AG08395 (cell line): ENCODE measurements at places on chromosomes 6 and 20.

- DNase-seq = no peak
These were observed 41.3 kb downstream of the CDH26 start for GRCh38 chr20:59999502-59999901.

DNA sequence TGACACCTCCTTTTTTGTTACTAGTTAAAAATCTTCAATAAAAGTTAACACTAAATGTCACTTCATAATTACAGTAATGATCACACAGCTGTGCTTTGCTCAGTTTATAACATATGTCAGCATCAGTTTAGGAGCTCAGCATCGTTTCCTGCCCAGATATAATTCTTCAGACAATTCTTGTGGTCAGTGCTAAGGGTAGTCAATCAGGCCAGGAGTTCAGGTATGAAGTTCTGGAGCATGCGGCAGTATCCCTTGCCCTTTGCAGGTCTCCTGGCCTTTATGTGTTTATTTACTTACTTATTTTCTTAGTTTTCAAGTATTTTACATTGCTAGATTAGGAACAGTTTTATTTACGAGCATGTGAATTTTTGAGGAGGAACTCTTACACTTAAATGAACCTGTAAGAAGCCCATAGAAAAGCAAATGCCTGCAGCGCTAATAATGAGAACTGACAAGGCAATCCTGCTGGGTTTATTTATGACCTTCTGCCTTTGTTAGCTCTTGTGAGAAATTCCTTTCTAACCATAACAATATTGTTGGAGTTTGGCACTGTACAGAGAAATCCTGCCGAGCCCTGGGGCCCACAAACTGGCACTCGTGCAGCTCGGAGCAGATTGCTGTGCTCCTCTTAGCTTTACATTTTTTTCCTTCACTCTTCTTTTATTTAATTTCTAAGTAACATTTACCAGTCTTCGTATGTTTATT lies 252.8 kb downstream of the TMEM242 start:
- peak; percentile 40 for DNase-seq

- no peak for DNase-seq
These were observed 38.8 kb downstream of the ADNP start for GRCh38 chr20:50892394-50892793.

GRCh38 chr6:17869753-17870050 lies 117.7 kb downstream of the KIF13A start:
- no peak for DNase-seq

DNA sequence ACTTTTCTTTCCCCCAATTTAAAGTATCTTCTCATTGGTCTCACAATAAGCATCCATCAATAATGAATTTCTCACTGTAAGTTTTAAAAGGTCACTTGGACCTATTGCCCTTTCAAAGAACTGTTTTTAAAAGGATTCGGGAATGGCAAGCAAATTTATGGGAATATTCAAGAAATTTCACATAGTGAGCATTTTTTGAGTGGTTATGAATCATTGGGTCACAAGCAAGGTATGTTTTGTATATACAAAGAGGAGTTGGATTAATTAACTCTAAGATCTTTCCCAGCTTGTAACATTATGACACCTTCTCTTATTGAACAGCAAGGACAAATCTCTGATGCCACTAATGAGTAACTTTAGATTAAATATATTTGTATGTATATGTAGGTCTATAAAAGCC lies 165.0 kb downstream of the MOXD1 start:
- no peak for DNase-seq

DNA sequence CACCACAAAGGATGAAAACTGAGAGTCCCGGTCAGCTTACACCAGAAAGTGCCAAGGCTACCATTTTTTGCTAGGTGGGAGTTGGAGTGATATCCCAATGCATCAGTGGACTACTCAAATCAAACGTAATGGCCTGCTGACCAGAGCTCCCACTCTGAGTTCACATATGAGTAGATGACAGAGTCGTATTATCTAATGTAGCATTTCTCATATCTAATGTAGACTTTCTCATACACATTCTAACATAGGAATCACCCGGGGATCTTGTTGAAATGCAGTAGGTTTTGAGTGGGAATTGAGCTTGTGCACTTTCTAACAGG lies 38.4 kb upstream of the FUCA2 start:
- no peak for DNase-seq

DNA sequence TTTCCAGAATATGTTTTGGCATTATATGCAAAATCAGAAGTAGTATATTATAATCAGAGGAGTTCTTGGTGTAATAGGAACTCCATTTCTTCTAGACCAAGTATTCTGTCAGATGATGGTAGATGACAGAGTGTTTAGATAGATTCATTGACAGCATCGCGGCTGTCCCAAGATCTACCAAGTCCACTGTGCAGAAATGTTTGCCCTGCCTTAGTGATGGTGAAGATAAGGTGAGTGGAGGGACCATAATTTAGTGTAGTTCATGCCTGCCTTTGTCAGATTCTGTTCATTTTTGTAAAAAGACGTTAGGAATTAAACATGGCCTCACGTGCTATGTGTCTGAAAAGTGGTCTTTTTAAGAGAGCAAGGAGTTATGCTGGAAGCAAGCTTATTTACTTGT lies 270.1 kb downstream of the ARID1B start:
- no peak for DNase-seq

GRCh38 chr6:54758340-54758739 lies 88.2 kb upstream of the FAM83B start:
- DNase-seq = no peak

DNA sequence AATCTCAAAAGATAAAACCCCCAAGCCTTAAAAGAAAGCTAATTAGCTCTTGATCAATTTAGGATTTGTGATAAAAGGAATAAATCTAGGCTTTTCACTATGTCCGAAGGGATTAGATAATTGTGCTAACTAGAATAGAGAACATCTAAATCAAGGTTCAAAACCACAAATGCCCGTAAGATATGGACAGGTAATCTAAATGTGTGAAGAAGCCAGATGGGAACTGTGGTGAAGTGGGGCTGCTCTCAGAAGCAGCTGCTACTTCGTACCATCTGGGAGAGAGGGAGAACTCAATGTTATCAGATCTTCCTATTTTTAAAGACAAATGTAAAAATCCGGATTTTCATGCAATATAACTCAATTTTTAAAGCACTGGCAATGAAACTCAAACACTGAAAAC lies 44.2 kb downstream of the NCOA6 start:
- DNase-seq = no peak

- DNase-seq = no peak
These were observed 59.0 kb downstream of the IGF2R start for GRCh38 chr6:160027931-160028330.
